ENCODE measurements at places on chromosomes 2 and 18.
A peak's percentile ranks its signal among the peaks of the same experiment; 100 is the strongest.

DNA sequence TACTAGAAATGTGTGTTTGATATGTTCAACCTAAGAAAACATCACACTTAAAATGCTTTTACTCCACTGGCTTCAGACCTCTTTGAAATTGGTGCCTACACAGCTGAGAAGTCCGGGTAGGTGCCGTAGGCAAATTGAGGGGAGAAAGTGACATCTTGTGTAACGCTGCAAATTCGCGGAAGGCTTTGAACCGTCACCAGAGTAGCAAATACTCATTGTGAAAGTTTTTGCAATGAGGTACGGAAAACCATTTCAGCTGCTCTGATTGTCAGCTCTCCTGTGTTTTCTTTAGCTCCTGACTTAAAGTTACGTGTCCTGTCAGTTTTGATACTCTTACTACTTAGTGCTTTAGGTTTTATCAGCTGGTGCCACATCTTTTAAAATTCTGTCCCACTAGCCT lies 224.5 kb downstream of the FAM210A start:
- DNase-seq = no peak

- DNase-seq = no peak
Measured at GRCh38 chr2:146997488-146997887, 847.3 kb upstream of the ACVR2A start.

DNA sequence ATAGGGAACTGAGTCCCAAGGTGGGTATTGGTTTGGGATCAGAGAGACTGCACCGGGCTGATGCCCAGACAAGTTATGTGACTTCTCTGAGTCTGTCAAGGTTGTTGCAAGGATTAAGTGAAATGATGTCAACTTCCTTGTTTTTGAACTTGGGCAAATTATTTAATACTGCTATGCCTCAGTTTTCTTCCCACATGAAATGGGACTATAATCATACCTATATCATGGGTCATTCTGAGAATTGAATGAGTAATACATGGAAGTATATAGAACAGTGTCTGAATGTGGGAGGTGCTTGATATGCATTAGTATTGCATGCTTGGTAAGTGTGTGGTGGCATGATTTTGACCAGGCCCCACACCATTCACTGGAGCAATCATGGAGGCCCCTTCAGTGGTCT lies 99.0 kb downstream of the PRKCE start:
- DNase-seq = no peak

DNA sequence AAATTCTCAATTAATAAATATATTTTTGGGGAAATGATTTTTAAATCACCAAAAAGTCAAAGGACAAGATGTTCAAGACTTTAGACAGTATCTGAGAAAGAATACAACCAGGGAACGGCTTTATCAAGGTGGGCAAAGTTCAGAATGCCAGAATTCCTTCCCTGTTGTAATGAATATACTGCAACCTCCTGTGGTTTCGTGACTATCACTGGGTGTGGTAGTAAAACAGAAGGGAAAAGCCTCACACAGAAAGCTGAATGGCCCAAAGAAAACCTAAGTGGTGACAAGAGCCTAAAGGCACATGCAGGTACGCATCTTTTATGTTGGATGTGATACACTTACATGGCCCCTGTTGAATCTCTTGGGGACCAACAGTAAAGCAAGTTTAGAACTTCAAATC lies 37.1 kb downstream of the MBD2 start:
- DNase-seq = no peak

DNA sequence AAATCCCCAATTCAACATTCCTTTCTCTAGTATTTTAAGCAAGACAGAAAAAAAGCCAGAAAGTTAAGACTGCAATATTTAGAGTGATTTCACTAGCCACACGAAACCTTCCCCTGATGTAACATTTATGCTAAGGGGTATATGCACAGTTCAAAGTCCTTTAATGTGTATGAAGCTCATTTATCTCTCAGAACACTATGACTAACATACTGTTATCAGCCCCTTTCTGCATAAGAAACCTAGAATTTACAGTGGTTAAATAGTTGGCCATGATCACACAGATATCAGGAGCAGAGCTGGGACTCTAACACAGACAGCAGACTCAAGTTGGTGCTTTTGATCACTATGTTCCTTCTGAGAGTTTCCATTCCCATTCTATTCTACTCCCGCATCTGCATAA lies 185.5 kb downstream of the CDH2 start:
- no peak for DNase-seq

DNA sequence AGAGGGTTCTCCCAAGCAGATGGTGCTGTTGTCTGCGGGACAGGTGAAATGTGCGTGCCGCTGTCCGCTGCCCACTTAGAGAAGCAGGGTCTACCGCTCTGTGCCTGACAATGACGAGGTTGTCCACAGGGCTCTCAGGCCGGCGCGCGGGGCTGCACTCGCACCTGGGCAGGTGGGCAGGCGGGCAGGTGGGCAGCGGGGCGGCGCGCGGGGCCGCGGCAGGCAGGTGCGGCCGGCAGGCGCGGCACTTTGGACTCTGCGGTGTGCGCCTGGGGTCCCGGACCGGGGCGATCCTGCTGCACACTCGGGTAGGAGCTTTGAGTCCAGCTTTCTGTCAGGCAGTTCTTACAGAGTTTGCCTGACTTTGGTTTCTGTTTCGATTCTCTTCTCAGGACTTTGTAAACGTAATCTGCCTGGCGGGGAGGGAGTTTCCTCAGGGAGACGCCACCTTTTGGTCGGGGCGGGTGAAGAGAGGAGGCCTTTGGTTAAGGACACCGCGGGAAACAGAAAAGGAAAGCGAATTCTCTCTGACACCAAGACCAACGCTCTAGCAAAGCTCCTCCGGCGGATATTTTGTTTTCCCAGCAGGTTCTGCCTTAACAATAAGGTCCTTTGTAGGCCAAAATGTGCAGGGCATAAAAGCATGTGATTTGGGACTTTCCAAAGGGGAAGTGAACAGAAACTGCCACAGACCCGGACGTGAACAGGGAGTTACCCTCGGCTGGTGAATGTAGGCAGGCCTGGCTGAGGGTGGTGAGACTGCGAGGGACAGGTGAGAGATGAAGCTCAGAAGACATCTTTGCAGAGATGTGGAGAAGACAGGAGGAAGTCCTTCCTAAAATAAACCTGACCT lies at the start of gene IFIH1:
Gene IFIH1, minus strand, starts transcription at position 357 of the 853 bp plus-strand sequence. CDS start 377 bp downstream, outside the sequence.
- DNase-seq = peak; percentile 49

All from activated CD8-positive, alpha-beta memory T cell treated with anti-CD3 and anti-CD28 coated beads for 1 hour (primary cell).